Skeletal muscle cell (primary cell): ENCODE measurements at places on chromosomes 4 and X.
A peak's percentile ranks its signal among the peaks of the same experiment; 100 is the strongest.

DNA sequence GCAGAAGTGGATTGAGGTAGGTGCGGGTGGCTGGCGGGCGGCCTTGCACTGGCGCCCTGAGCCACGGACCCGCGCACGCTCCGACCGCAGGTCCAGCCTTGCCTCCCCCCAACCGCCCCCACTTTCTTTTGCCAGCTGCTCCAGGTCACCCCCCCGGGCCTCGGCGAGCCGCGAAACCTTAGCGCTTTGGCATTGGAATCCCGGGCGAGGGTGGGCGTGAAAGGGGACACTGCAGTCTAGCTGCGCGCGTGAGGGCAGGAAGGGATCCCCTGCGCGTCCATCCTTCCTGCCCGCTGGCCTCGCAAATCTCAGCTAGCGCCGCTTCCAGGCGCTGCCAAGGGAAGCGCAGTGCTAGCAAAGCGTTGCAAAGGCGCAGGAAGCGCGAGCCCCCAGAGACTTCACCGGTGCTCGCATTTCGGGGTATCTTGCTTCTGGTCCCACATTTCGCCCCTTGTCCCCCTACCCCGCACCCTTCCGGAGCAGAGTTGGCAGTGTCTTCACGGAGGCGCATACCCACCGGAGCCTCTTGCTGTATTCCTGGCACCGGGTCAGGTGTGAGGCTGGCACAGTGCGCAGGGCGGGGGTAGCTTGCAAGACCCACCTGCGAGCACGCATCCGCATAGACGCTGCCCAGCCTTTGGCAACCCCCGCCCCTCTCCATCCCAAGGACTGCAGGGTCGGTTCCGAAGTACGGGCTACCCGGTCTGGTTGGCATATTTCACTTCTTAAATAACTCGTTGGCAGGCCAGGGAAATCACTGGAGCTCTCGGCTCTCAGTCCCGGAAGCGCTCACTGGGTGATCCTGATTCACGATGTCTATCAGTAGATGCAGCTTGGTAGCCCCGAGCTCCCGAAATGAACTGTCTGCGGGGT lies 104.4 kb downstream of the UCHL1 start:
- no peak for DNase-seq

GRCh38 chr4:13921805-13922204 lies 294.3 kb upstream of the BOD1L1 start:
- no peak for DNase-seq

- DNase-seq, result no peak
These were observed 421 bp upstream of the PLAC1 start for GRCh38 chrX:134658760-134659023.

DNA sequence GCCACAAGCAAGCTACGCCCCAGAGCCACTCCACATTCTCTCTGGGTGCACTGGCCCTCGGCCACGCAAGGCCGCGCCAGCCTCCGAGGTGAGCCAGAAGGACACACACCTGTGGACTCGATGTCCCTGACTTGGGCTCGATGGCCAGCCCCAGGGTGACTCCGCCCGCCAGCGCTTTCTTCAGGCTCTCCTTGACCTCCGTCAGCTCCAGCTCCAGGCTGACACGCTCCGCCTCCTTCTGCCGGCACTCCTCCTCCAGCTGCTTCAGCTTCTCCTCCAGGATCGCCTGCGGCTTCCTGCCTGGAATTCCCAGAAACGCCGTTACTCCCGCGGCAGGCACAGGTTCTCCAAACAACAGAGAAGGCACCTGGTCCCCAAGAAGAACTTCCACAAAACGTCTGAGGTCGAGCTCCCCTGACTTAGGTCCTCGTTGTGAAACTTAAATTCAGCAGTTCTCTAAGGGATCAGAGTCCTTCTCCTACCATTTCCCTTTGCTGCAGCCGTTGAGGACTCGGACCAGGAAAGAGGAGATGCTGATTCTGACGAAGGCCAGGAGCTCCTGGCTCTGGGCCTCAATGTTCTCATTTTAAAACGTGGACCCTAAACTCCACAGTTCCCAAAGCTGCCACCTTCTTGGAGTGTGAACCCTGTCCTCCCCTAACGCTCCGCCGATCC lies 166.8 kb downstream of the AFAP1 start:
- no peak for DNase-seq

GRCh38 chr4:138562544-138562991 lies 320.4 kb upstream of the SLC7A11 start:
- DNase-seq, result peak; percentile 47

DNA sequence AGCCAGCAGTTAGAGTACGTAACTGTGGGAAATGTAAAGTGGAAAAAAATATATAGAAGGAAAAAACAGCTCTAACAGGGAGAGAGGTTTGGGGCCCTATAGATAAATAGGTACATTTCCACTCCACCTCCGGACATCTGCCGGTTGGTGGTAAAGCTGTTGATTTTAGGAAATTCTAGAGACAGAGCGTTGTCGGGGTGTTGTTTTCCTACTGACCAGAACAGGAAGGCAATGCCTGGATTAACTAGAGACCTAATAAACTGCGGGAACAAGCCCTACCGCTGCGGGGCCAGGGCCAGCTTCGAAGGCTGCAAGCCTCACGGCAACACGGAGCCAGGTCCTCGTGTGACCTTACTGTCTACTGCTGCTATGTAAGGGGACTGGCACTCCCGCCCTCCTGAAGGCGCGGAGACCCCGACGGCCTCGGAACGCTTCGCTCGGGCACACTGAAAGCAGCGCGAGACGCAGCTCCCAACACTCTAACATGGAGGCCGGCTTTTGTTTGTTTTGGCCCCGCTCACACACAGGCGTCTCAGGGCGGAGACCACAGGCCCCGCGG lies 702 bp upstream of the CDKN2AIP start:
- DNase-seq, result no peak

DNA sequence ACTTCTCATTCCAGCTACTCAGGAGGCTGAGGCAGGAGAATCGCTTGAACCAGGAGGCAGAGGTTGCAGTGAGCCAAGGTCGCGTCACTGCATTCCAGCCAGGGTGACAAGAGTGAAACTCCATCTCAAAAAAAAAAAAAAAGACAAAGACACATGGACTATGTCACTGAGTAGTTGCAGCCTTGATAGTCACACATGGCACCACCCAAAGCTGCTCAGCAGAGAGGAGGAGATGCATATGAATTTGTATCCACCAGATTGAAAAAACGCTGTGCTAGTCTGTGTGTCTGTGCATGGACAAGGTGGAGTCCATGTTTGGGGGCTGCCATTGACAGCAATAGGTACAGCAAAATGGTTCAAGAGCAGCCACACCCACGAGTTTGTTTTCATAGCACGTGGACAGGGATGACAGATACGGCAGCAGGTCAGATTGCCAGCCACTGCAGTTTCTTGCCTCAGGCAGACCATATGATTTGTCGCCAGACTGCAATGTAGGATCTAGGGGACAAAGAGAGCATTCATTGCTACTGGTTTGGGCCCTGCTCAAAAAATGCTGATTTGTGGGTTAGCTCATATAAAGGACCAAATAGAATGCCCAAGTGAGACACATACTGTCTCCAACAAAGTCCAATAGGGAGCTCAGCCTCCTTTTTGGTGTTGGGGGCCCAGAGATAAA lies 89.9 kb downstream of the CEP135 start:
- DNase-seq, result no peak

DNA sequence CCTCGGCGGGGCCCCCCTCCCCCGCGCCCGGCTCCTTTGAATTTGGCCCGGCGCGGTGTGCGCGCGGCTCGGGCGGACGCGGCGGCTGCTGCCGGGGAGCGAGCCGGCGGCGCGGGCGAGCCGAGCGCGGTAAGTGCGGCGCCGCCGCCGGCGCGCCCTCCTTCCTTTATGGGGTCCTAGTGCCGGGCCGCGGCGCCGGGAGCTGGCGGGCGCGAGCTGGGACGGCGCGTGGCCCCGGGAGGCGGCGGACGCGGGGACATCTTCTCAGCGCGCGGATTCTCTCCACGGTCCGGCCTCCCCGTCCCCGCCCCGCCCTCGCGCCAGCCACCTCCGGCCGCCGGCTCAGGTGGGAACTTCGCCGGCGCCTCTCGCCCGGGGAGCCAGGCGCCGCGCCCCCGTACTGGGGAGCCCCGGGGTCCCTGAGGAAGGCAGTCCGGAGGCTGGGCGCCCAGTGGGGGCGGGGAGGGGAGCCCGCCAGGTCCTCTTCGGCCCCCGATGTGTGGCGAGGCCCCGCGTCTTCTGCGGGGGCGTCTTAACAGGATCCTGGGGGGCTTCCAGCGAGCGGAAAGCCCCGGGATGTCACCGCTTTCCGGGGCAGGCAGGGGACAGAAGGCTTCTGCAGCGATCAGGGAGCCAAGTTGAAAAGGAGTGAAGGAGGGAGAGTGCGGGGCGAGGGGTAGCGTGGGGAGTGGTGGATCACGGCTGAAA lies 98.4 kb upstream of the TENM3 start:
- DNase-seq, result no peak

DNA sequence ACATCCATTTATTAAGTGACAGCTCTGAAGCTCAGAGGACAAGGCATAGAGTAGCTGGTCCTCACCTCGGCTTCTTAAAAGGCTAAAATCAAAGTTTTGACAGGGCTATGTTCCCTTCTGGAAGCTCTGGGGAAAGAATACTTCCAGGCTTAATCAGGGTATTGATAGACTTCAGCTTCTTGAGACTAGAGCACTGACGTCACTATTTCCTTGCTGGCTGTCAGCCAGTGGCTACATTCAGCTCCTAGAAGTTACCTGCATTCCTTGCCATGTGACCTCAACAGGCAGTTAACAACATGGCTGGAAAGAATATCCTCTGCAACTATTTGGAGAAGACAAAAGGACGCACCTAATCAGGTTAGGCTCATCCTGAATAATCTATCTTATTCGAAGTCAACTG lies 1144.8 kb downstream of the ADGRL3 start:
- DNase-seq, result no peak

DNA sequence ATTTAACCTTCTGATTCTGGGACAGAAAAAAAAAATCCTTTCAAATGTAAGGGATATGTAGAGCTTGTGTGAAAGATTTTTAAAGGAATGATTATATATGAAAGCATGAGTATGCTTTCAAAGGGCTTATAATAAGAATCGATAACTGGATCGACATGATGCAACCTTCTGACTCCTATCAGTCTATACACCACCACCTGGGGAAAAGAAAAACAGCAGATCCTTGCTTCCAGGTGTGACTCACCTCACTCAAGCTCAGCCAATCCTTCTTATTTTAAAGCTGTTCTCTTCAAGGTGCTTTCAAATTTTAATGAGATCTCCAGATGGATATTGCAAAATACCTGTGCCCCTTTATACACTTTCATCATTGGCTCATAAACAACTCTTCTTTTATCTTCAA lies 102.1 kb upstream of the EDNRA start:
- DNase-seq, result no peak

- no peak for DNase-seq
These were observed 15.8 kb upstream of the IGFBP7 start for GRCh38 chr4:57125996-57126395.

GRCh38 chr4:26687728-26688127 lies 103.8 kb downstream of the TBC1D19 start:
- DNase-seq, result peak; percentile 67

GRCh38 chrX:123876844-123877243 lies 17.0 kb downstream of the XIAP start:
- no peak for DNase-seq

- DNase-seq, result no peak
These were observed 55.9 kb upstream of the FGFBP2 start for GRCh38 chr4:16018841-16019240.

DNA sequence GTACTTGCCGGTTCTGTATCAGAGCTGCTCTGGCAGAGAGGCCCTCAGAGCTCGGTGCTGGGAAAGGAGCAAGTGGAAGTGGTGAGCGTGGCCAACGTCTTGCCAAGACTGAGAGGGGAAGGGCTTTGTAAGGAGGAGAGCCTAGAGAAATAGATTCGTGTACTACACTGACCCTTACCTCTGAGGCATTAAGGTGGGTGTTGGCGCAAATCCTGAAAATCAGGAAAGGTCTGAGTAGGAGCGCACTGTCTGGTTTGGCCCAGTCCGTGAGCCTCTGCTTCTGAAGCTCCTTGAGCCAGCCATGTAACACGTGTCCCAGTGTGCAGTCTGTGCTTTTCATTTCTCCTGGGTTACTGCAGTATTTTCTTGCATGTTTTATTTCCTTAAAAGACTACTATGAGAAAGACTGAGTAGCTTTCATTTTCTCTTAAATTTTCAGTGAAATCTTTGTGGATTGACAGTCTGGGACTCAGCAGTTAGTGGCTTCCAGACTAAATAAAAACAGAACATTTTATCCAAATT lies 140.5 kb downstream of the SOWAHB start:
- DNase-seq, result no peak

DNA sequence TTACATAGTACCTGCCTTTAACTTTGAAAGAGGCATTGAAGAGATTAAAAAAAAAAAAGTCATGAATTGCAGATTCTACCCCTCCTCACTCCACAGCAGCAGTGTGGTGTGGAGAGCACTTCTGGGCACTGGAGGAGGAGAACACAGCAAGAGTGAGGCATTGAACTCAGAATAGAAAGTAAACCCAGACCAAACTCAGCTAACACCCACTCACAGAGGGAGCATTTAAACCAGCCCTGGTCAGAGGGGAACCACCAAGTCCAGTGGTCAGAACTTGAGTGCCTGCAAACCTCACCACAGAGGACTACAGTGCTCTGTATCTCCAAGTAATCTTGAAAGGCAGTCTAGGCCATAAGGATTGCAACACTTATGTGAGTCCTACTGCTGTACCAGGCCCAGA lies 15.6 kb upstream of the UGT2A1 start:
- DNase-seq, result no peak

DNA sequence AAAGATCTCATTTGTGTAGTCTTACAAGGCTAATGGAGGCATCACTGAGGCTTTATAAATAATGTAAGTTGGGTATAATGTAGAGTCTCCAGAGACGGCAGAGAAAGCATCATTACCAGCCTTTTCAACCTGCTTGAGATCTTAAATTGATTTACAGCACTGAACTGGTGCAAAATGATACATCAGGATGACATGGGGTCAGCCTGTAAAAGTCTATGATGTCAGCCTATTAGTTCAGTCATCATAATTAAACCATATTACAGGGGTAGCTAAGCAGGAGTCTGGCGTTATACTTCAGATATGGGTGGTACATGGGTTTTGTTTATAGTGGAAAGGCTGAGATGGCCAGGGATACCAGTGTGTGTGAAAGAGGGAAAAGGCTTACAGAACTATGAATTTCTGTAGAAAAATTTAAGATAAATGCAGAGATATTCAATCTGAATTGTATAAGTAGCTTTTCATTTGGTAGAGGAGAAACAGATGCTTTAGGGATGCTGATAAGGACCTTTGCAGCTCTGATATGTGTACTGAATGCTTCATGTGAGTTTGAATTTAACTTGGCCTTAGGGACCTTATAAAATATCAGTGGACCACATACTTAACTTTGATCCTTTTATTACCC lies 2.7 kb downstream of the SMAD1 start:
- DNase-seq, result no peak

DNA sequence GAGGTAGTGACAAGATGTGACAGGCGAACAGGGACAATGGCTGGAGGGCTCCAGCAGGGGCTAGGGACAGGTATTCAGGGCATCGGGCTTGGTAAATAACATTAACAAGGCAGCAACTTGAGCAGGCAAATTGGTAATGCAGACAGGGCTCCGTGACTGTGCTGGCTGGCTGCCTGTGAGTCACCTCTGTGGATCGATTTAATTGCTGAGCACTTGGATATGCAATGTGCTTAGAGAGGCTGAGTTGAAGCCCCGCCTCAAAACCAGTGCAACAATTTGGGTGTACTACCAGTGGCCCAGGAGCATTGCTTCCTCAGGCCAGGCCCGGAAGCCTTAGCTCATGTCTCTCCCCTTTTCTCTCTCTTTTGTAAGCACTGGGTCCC lies 19.5 kb downstream of the CNGA2 start:
- DNase-seq, result peak; percentile 43
